ENCODE measurements at places on chromosomes 3 and 15. TPM values are rescaled to one million over a fixed set of nuclear protein-coding genes. Genes with fewer than 3 reads are reported as not detected.
A peak's percentile ranks its signal among the peaks of the same experiment; 100 is the strongest.

The ASB14 gene
- total RNA-seq, result not detected

The PLCL2 gene
- 2.1 TPM for total RNA-seq

The SHC4 gene
- total RNA-seq, result 4.6 TPM

The PLA2G4E gene
- not detected for total RNA-seq

The PPP1R14D gene
- not detected for total RNA-seq

The CSTA gene
- total RNA-seq, result not detected

The PARP9 gene
- total RNA-seq, result 18.4 TPM

GRCh38 chr3:23542079-23542478, 263.7 kb upstream of the UBE2E1 start:
- H3K27me3 ChIP-seq, result no peaks in the 10 kb centered on the region
- H3K4me1 ChIP-seq, result no peaks in the 10 kb centered on the region
- no peaks in the 10 kb centered on the region for H3K36me3 ChIP-seq
- no peak overlapping the region for H3K4me3 ChIP-seq
- no peak for DNase-seq

- H3K27ac ChIP-seq, result no peak overlapping the region
- no peaks in the 10 kb centered on the region for H3K4me1 ChIP-seq
- H3K4me3 ChIP-seq, result no peak overlapping the region
- DNase-seq, result no peak
- peaks cover 6% of the 10 kb centered on the region for H3K27me3 ChIP-seq
- no peaks in the 10 kb centered on the region for H3K36me3 ChIP-seq
Measured at GRCh38 chr3:114307832-114308231, 14.0 kb downstream of the TIGIT start.

DNA sequence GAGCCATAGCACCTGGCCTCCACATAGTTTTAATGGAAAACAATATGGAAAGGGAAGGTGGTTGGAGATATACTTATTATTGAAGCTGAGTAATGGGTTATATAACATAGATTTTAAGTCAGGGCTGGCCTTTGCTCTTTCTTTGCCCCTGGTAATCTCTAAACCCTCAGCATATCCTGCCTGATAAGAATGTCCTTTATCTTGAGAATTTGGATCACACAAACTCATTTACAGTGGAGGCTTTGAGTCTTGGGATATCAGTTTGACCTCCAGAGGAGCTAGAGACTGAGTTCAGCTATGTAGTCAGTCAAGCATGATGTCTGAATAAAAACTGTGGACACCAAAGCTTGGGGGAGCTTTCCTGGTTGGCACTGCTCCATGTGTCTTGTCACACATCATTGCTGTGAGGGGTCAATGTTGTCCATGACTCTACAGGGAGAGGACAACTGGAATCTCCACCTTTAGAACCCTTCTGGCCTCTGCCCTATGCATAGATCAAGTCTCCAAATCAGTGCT, 9.0 kb upstream of the C3orf33 start:
- H3K27ac ChIP-seq, result no peak overlapping the region
- DNase-seq, result no peak
- H3K36me3 ChIP-seq, result no peaks in the 10 kb centered on the region

GRCh38 chr3:64131725-64132469, 93.4 kb downstream of the PRICKLE2 start:
- H3K36me3 ChIP-seq, result peaks cover 13% of the 10 kb centered on the region
- peaks cover 11% of the 10 kb centered on the region for H3K4me1 ChIP-seq
- no peak for DNase-seq

DNA sequence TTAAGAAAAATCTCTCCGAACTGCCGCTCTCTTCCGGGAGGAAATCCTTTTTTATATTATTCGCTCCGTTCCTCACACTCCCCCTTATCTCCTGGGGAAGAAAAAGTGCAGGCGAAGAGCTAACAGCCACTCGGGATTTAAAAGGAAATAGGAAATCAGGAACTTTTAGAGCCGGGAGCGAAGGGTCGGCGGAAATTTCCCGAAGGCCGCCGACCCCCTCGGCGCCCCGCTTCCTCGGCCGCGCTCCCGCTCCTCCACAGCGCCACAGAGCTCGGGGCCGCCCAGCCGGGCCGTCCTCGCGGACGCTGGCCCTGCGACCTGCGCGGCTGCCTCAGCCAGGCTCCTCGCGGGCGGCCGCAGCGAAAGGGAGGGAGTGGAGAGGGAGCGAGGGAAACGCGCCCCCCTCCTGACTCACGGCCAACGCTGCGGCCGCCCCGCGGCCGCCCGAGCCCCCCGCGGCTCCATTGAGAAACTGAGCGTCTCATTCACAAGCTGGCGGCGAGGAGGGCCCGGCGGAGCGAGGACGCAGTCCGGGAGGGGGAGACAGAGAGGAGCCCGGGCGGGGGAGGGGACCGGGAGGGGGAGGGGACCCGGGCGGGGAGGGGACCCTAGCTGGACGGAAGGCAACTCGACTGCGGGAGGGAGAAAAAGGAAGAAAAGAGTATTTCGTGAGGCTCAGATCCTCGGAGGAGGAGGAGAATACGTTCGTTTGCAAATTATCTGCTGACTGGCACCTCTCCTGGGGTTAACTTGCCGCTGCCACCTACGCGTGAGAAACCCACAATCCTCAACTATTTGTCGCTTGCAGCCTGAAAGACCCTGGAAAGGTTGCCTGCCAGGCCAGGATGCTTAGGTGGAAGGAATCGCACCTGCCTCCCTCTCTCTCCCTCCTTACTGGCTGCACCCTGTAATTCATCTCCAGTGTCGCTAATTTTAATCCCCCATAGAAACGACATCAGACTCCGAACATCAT, at the start of gene PTPN9:
Gene PTPN9 (minus strand): TSS at position 368 of the 973 bp plus-strand sequence. CDS start 539 bp downstream, outside the sequence.
- H3K27ac ChIP-seq, result peak within 1 kb of the TSS; percentile 97
- no peaks in the 10 kb centered on the region for H3K27me3 ChIP-seq
- peak within 1 kb of the TSS; percentile 94 for H3K4me3 ChIP-seq
- H3K4me1 ChIP-seq, result peaks cover 26% of the 10 kb centered on the region
- DNase-seq, result peak; percentile 92

DNA sequence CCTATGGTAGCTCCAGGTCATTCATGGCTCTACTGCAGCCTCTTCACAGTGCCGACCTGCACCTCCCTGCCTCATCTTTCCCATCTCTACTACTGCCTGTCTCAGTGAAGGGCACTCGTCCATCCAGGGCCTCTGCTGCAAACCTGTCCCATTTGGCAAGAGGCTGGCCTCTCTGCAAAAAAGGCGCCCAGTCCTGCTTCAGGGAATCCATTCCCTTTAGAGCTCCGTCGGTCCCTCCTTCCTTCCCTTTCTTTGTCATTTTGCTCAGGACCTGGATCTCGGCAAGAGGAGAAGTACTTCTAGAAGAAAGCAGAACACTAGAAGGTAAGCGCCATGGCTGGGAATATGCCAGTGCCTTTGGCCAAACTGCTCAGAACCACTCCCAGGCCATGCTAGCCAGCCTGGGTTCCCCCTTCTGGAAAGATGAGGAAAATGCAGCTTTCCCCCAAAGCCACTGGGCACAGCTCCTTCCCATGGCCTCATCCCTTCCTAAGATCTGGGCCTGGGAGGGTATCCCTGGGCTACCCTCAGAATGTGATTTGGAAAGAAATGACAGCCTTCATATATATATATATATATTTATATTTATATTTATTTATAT, 6.4 kb upstream of the ISL2 start:
- H3K27ac ChIP-seq, result no peak overlapping the region
- no peaks in the 10 kb centered on the region for H3K36me3 ChIP-seq
- peak; percentile 85 for DNase-seq
- H3K4me3 ChIP-seq, result no peak overlapping the region
- H3K27me3 ChIP-seq, result peaks cover 71% of the 10 kb centered on the region

GRCh38 chr3:143255739-143256138, 136.2 kb downstream of the CHST2 start:
- no peak overlapping the region for H3K4me3 ChIP-seq
- no peak overlapping the region for H3K27ac ChIP-seq
- DNase-seq, result no peak
- no peaks in the 10 kb centered on the region for H3K27me3 ChIP-seq

GRCh38 chr3:182325213-182325950, 467.9 kb upstream of the ATP11B start:
- no peaks in the 10 kb centered on the region for H3K27me3 ChIP-seq
- H3K4me3 ChIP-seq, result no peak overlapping the region
- H3K36me3 ChIP-seq, result no peaks in the 10 kb centered on the region
- peak overlapping the region; percentile 48 for H3K27ac ChIP-seq
- no peak for DNase-seq
- peaks cover 36% of the 10 kb centered on the region for H3K4me1 ChIP-seq

- no peaks in the 10 kb centered on the region for H3K27me3 ChIP-seq
- no peak for DNase-seq
- peaks cover 10% of the 10 kb centered on the region for H3K4me1 ChIP-seq
- no peak overlapping the region for H3K4me3 ChIP-seq
- H3K27ac ChIP-seq, result peak overlapping the region; percentile 5
Measured at GRCh38 chr3:37974121-37975083, 16.2 kb upstream of the VILL start.

GRCh38 chr3:40043444-40043755, 234.0 kb downstream of the MYRIP start:
- no peaks in the 10 kb centered on the region for H3K27me3 ChIP-seq
- H3K36me3 ChIP-seq, result no peaks in the 10 kb centered on the region
- H3K27ac ChIP-seq, result no peak overlapping the region
- peaks cover 10% of the 10 kb centered on the region for H3K4me1 ChIP-seq
- DNase-seq, result no peak

DNA sequence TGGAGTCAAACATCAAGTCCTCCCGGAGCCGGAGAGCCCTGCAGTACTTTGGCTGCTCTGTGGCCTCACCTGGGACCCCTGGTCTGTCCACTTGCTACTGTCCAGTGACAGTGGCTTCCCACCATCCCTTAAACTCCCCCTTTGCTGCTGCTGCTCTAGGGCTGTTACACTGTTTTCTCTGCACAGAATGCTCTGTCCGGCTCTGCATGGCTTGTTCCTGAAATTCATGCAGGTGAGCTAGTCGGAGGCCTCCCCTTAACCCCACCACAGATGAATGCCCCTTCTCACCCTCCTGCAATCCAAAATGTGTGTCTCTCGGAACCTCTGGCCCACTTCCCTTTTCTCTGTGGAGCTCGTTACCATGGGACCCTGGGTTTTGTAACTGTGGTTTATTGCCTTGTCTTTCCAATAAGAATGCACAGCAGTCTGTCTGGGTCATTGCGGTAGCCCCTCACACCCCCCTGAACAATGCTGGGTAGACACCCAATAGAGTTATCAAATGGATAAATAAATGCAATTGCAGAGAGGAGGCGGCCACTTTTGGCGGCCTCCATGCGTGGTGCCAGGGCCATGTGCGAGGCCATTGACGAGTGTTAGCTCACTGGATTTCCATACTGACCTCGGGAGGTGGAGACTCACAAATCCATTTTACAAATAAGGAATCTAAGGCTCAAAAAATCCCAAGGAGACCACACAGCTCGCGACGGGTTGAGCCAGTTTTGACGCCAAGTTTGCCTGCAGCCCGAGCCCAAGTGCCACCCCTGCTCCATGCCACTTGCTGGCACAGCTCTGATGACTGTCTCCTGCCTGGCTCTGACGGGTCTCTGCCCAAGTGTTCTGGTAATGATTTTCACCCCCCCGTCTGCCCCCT, 48.5 kb downstream of the RGMA start:
- peaks cover 11% of the 10 kb centered on the region for H3K36me3 ChIP-seq
- peaks cover 12% of the 10 kb centered on the region for H3K4me1 ChIP-seq
- H3K4me3 ChIP-seq, result no peak overlapping the region

All from osteocyte (in vitro differentiated cells).